ENCODE measurements at places on chromosomes 5 and 9. TPM values are rescaled to one million over a fixed set of nuclear protein-coding genes. Genes with fewer than 3 reads are reported as not detected.

GRCh38 chr5:179115845-179116524 is 55.8 kb downstream of the ZNF354C start:
- DNase-seq = no peak

GRCh38 chr9:69085569-69086283 is 50.2 kb downstream of the FXN start:
- no peak for DNase-seq

DNA sequence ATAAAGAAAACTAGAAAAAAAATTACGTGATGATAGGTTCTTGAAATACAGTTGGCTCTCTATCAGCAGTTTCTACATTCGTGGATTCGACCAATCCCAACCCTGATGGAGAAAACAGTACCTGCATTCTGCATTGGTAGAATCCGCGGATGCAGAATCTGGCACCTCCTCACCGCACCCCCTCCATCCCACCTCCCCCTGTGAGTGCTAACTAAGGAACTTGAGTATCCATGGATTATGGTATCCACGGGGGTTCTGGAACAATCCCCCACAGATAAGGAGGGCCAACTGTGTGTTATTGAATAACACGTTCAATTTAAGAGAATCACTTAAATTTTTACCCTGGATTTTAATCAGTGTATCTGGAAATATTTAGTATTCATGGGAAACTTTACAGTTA is 10.5 kb upstream of the PSIP1 start:
- DNase-seq = no peak

DNA sequence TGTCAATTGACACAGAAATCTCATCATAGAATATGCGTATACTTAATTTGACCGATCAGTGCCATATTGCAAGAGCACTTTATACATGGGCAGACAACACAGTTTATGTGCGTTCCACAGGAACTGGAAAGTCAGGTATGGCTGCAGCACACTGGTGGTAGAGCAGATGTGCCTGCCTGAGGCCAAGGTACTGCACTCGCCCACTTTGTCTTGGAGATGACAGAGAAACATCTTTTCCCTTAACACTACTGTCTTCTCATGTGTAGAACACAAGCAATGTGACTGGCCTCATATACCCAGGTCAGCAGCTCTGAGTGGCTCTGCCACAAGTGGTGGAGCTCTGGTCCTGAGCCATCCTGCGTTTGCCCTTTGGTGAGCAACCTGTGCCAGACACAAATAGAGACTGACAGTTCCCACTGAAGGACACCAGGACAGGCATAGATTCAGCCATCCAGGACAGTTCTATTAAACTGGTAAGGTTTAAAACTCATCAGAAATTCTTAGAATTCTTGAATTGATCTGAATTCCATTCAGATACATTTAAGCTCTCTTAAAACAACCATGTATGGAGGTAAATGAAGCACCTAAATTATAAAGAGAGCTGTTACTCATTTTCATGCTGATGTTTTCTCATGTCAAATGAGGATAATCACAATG is 21.0 kb upstream of the PPP2CA start:
- DNase-seq = no peak

GRCh38 chr5:160297004-160297403 is 15.4 kb downstream of the CCNJL start:
- DNase-seq = no peak

Gene CFAP90
- polyA plus RNA-seq = 4.7 TPM

All from right renal cortex interstitium (tissue), 3 donors.